Stimulated activated CD4-positive, alpha-beta T cell treated with anti-CD3 and anti-CD28 coated beads, Interleukin-1b, Interleukin-23, amount 100 ng/mL, for 1 hour (primary cell): ENCODE measurements at places on chromosomes 6 and 20.

GRCh38 chr20:13221673-13222318 lies 722 bp downstream of the ISM1 start:
- no peak for DNase-seq

DNA sequence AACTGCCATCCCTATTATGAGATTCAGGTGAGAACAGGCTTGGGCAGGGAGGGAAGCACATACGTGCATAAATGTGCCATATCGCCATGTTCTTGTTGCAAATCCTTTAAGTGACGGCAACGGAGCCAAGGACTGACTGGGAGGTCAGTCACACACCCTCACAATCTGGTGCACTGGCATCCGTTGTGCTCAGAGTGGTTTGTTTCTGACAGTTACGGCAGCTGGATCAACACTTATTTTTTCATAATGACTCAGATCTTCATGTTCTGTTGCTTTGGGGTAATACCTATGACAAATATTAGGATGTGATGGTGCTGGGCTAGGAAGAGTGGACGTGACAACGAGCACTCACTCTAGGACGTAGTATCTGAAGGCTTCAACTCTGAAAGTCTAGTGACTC lies 56.2 kb upstream of the PREP start:
- DNase-seq = no peak

GRCh38 chr6:46410334-46410953 lies 80.8 kb downstream of the RCAN2 start:
- no peak for DNase-seq

DNA sequence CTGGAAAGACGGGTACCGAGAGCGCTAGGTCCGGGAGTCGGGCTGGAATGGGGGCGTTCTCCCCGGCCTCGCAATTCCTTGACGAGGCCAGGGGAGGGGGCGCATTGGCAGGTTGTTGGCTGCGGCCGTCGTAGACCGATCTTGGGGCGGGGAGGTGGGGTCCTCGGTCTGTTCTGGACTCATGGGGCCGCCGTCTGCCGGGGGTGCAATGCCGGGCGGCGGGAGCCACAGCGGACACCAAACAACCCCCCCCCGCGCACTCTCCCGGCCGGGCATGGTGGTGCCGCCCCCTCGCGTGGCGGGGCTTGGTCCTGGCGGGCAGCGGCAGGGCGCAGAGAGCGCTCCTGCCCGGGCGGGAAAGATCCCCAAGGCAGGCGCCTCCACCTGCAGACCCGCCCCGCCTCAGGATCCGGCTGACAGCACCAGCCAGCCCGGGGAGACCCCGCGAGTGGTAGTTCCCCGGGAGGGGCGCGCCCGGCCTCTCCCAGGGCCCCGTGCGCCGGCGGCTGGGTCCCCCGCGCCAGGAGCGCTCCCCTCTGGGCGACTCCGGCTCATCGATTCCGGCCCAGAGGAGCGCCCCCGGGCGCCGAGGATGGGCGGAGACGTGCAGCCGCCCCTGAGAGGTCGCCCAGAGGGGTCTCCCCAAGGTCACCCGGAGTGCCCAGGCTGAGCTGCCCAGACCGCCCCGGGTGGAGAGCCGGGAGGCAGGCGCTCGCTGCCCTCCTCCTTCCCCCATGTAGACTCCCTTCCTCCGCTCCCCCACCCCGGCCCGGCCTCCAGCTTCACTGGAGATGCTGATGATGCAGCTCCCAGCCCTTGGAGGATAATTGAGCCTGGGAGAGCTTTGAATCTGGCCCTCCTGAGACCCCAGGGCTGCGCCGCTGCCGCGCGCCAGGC lies 709 bp downstream of the PPP1R16B start:
- no peak for DNase-seq

DNA sequence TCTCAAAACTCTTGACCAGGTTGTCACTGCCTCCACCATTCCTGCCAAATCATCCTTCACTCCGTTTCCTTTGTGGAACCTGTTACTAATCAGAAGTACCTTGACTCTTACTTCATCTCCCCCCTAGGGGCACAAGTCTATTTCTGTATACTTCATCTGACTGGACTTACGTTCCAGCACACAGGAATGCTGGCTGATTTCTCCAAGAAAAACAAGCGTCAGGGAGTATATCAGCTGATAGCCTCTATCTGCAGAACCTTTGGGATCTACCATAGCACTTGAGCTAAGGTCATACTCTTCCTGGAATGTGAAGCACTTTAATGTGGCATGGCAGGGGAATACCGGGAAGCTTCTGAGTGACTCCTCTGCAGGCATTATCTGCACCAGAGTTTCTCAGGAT lies 178.1 kb upstream of the MOCS1 start:
- DNase-seq = no peak

GRCh38 chr6:136599329-136600011 lies 49.2 kb upstream of the MAP7 start:
- no peak for DNase-seq

GRCh38 chr6:170542031-170542719 lies 10.9 kb downstream of the PSMB1 start:
- DNase-seq = no peak

GRCh38 chr6:111644893-111645430 lies 39.3 kb upstream of the TRAF3IP2 start:
- no peak for DNase-seq

DNA sequence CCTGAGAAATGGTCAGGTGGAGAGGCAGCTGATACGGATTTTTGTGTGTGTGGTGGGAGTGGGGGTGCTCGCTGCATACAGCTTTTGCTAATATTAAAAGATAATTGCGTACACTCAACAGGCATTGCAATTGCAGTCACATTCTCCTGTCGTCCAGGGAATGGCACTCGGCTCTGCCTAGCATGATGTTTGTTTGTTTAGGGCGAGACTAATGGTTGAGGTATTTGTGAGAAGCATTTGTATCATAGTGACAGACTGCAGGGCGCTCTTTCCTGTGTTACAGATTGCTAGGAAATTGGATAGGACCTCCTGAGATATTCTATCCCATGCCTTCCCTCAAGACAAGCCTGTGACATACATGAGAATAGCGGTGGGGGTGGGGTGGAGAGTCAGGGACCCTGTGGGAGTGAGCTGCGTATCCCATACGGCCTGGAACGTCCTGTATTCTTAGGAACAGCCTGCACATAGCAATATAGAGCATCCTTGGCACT lies 207.4 kb downstream of the SOX4 start:
- no peak for DNase-seq

DNA sequence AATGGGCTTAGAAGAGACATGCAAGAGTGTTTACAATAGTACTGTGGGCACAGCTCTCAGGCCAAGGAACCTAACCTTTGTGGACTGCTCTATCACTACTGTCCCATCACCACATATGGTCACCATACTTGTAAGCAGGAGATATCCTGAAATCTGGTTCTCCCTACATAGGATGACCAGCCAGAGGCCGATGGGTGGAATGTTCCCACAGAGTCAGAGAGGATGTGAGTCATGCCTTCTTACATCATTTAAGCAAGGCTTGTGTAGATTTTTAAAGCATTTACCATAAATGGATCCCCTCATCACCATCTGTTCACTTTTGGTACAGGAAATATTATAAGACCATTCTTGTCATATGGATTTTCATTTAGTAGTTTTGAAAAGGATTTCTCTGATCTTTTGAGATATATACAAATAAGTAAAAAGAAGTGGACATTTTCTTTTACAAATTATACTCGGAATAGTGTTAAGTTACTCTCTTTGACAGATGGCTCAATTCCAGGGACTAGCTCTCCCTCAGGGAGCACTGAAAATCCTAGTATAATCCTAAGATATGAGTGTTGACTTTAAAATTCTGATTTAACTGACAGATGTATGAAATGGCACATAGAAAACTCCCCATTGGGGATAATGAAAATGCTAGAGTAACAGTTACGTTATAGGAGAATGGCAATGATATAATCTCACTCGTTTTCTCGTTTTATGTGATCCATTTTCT lies 6.6 kb downstream of the HTR1B start:
- no peak for DNase-seq

DNA sequence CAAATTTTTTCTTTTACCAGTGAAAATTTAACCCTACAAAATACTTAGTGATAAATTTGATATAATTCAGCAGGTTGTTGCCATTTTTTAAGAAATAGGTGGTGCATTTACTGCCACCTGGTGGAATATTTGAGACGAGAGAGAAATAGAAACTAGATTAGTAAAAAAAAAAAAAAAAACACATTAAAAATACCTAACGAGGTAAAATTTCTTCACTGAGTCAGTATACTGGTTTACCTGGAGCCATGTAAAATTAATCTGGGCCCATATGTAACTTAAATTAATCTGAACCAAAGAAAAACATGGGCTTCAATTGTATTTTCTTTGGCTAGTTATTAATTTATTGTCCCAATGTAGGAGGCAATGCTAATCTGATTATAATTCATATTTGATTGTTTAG lies 520.8 kb downstream of the EPM2A start:
- no peak for DNase-seq

GRCh38 chr6:56490993-56491392 lies 151.7 kb downstream of the DST start:
- no peak for DNase-seq

GRCh38 chr6:158206740-158207421 lies 38.7 kb downstream of the GTF2H5 start:
- no peak for DNase-seq
